NCI-H2029 treated with DMSO at 0.1 percent for 48 hours (cell line): ENCODE measurements at places on chromosomes 6 and 20.

GRCh38 chr6:56378966-56379585 is 131.7 kb upstream of the COL21A1 start:
- DNase-seq = no peak

GRCh38 chr6:42744351-42744893 is 1.5 kb downstream of the TBCC start:
- no peak for DNase-seq

- DNase-seq = no peak
Measured at GRCh38 chr6:8499540-8499939, 64.2 kb upstream of the SLC35B3 start.

DNA sequence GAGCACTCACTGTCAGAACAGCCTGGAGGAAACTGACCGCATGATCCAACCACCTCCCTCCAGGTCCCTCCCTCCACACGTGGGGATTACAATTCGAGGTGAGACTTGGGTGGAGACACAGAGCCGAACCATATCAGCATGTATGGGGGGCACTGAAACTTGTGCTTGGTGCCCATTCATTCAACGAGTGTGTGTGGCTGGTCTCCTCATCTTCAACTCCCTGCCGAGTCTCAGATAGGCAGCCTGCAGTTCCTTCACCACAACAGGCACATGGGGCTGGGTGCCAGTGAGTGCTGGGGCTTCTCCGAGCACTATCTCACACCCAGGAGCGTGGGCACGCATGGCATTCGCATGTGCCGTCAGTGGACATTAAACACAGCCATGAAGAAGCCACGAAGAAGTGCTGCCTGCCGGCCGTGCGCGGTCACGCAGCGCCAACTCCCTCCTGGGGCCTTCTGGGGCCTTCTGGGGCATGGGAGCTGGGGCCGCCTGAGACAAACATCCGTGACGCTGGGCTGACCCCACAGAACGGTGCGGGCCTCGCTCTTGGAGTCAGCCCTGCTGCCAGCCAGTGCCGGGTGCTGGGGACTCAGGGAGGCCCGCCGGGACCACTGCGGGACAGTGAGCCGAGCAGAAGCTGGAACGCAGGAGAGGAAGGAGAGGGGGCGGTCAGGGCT is 714 bp upstream of the RTEL1 start:
- no peak for DNase-seq

GRCh38 chr6:99409672-99410071 is 15.4 kb downstream of the PNISR start:
- no peak for DNase-seq

DNA sequence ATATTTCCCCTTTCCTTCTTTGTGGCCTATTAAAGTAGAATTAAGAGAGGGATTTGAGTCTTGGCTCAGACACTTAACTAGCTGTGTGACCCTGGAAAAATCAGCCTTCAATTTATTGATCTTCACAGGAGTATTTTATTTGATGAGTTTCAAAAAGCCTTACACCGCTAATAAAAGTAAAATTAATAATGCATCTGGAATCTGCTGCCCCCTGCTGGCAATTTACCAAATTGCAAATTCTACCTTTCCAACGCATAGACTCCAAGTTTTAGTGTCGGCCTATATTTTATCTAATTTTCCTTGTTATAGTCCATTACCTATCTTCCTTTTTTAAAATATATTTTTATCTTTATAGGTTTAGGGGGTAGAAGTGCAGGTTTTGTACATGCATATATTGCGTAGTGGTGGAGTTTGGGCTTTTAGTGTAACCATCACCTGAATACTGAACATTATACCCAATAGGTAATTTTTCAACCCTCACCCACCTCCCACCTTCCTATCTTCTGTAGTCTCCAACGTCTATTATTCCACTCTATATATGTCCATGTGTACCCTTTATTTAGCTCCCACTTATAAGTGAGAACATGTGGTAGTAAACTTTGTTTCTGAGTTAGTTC is 46.3 kb downstream of the GOPC start:
- peak; percentile 52 for DNase-seq

- peak; percentile 49 for DNase-seq
Measured at GRCh38 chr6:12748815-12749521, 32.4 kb downstream of the PHACTR1 start.

DNA sequence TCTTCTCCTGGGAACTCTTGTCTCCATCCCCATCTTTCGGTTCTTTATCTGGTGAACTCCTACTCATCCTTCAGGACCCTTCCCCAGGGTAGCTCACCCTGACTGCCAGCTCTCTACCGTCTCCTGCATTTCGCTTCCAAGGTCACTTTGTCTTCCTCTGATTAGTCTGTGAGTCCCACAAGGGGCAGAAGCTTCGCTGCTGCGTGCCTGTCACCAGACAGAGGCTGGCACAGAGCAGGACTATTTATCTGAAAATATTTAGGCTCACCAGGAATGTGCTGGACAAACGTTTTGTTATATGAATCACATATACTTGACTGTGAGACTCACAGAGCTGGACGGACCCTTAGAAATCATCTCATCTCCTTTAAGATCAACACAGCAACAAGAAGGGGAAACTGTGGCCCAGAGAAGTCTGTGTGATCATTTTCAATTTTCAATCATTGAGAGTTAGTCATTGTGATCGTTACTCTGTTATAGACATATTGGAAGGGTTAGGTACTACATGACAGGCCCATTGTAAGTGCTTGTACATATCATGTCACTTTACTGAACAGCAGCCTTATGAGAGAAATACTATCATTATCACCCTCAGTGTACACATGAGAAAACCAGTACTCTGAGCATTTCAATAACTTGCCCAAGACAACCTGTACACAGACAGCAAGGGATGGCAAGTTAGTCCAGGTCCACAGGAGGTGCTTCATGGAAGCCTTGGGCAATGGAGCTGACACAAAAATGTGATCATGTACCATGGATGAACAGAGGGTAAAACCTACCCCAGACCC is 51.4 kb downstream of the JPH2 start:
- DNase-seq = no peak

DNA sequence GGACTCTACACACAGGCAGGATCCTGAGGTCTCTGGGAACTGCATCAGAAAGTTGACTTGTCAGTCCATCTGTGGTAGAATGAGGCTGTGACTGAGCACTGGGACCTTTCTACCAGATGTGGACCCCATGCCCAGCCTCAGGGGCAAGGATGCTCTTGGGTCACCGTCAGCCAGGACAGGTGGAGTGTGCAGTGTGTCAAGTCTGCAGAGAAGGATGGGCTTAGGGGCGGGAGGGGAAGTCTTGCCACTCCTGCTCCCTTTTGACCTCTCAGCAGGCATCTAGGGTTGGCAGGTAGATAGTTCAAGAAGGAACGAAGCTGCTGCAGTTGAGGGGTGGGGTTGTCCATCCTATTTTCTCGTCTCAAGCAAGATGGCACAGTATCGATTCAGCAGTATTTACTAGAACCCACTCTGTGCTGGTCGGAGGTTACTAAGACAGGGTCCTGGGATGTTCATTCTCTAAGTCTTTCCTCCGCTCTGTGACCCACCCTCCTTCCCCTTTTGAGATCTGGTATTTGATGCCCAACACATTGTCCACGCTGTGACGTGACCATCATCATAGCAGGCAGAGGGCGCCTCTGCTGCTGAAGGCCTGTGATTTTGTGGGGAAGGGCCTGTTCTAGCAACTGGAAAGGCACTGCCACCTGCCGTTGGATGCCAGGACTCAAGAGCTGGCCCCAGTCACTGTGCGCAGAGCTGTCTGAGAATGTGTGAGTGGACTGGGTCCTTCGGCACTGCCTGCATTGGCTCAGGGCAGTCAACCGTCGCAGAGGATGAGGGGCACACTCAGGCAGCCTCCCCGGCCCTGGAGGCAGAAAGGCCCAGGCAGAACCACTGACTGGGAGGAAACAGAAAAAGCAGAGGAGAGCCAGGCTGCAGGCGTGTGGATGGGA is 23.2 kb downstream of the RBCK1 start:
- DNase-seq = peak; percentile 10

DNA sequence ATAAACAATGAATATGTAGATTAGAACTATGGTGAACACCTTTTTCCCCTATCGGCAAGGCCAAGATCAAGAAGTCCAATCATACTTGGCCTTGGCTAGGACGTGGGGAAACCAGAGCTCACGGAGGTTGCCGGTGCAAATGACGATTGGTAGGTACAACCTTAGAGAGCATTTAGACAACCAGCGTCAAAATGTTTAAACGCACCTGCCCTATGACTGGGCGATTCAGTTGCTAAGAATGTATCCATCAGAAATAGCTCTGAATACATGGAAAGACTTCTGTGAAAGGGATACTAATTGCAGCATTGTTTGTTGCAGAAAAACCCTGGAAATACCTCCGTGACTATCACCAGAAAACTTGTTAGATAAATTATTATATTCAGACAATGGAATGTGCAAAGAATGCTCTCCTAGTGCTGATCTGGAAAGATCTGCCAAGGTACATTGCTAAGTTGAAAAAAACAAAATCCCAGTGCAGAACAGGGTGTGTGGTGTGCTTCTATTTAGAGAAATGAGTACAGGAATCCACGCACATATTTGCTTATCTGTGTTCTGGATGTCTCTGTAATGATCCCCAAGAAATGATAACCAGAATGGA is 48.0 kb upstream of the PTPN1 start:
- no peak for DNase-seq

DNA sequence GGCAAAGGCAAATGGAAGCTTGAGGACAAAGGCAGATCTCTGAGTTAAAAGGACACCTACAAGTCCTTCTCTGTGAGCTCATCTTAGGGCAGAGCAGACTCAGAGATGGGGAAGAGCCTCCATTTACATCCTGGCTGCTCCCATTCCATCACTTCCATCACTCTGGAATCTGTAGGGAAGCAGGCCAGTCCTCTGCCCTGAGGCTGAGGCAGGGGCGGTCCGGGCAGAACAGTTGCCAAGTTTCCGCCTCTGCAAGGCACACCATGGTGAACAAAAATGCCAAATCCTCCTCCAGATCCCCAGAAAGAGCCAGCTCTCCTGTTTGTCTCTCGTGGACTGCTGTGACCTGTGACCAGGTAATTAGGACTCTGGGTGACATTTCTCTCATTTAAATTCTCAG is 209.6 kb upstream of the SSTR4 start:
- no peak for DNase-seq

DNA sequence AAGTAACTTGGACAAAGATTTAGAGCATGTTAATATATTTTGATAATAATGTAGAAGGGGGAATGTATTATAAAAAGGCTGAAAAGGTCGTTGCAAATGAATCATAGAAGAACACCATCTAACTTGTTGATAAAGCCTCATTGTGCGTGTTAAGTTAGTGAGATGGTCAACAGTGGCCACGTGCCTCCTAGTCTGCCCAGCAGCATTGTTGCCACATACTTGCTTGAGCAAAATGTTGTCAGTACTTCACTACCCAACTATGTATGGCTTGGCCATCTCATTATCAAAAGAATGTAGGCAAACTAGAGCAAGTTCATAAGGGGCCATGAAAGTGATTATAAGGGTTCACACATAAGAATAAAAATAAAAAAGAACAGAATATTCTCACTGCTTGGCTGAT is 84.6 kb downstream of the PHACTR1 start:
- DNase-seq = no peak

DNA sequence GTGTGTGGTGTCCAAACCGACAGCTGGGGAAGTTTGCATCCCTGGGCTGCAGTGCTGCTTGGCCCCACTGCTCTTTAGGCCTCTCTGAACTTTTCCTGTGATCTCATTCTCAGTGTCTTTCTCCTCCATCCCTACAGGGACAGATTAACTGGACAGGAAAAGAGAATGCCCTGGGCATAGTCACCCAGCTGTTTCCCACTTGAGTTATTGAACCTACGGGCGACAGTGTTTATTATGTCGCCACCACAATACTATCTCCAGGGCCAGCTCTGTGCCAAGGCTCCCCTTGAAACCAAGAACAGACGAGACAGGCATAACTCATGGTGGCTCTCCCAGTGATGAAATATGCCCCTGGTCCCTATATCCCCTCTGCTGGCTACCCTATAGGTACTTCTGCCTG is 147.8 kb upstream of the EPHA7 start:
- peak; percentile 42 for DNase-seq

DNA sequence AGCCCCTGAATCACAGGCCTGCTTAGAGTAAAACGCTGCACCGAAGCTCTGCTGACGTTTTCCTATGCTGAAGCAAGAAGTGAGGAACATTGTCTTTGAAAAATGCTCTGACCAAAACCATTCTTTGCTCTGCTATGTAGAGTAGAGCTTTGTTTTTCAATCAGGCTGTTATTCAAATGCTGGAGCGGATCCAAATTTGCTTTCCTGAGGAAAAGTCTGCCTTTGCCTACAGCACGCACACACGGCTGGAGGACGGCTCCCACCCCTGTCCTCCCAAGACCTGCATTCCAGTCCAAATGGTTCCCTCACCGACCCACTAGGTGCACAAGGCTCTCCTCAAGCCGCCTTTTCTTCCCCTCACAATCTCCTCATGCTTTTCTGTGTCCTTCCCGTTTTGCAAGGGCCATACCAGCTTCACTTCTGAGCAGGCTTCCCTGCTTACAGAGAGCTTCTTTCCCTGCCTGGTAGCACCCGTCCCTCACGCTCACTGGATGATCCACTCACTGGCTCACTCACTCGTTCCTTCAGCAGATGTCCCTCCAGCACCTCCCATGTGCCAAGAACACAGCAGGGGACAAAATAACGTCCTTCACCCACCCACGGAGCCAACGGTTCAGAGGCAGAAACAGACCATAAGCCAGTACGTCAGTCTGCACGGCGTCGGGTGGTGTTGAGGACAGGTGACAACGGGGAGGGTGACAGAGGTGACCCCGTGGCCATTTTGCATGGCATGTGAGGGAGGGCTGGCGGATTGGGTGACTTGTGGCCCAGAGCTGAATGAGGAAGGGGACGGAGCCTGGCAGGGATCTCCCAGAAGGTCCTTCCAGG is 137.9 kb upstream of the NEDD9 start:
- no peak for DNase-seq

GRCh38 chr6:105791179-105791578 is 295.0 kb upstream of the PRDM1 start:
- DNase-seq = no peak

DNA sequence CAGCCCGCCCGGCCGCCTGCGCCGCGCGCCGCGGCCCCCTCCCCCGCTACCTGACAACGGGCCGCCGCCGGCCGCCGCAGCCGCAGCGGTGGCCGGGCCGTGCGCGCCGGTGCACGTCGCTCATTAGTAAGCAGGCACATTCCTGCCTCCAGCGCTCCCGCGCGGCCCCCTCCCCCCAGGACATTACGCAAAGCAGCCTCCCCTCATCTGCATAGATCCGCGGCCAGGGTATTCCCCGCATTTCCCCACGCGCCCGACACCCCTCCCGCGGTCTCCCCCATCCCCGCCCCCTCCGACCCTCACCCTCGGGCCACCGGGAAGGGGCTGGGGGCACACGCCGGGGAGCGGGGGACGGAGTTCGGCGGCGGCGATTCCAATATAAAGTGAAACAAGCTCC is at the start of gene HIVEP2:
HIVEP2 (minus strand) TSS at position 128 of the 397 bp plus-strand sequence. CDS start 170,438 bp downstream, outside the sequence.
- DNase-seq = no peak

GRCh38 chr6:154479771-154480639 is 30.5 kb downstream of the CNKSR3 start:
- no peak for DNase-seq

DNA sequence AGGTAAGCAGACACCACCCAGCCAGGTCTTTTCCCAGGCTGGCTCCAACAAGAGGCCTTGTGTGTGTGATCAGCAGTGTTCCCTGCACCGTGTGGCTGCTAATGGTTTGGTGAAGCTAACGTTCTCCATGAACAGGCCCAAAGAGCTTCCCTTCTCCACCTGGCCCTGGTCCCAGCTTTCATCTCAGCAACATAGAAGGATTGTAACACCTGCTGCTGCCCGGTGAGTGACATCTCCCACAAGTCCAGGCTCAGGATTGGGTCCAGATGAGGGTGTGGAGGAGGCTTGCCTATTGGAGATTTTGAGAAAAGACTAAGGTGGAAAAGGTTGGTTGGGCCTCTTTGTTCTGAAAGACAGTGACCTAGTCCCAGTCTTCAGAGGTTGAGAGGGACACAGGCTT is 89.6 kb downstream of the TMEM242 start:
- DNase-seq = peak; percentile 81
